ENCODE measurements at places on chromosomes 2 and 18.

GRCh38 chr2:69118609-69119008 is 105.6 kb downstream of the ANTXR1 start:
- DNase-seq: no peak

DNA sequence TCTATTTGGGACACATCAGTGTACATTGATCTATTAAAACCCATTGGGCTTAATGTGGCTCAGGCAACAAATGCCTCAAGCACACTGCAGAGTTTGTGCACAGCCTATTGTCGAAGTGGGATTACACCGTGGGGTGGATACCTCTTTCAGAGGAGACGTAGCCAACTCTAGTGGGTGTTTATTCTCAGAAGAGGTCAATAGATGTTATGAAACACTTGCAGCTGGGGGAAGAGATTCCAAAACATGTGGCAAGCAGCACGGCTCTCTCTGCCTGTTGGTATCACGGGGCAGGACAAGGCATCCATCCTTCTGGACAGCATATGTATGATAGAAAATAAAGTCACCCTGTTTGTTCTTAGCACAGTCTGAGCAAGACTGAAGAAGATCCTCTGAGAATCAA is 121.4 kb upstream of the COPS8 start:
- DNase-seq: no peak

- no peak for DNase-seq
These were observed 63.7 kb upstream of the DNAJC10 start for GRCh38 chr2:182652326-182652725.

GRCh38 chr2:11465485-11466306 is at the start of gene E2F6:
TSS of gene E2F6 (minus strand) at chr2:11466161. CDS start at chr2:11465879, 282 bp downstream.
- DNase-seq: peak; percentile 75

GRCh38 chr2:231715988-231716616 is 7.8 kb downstream of the PTMA start:
- no peak for DNase-seq

DNA sequence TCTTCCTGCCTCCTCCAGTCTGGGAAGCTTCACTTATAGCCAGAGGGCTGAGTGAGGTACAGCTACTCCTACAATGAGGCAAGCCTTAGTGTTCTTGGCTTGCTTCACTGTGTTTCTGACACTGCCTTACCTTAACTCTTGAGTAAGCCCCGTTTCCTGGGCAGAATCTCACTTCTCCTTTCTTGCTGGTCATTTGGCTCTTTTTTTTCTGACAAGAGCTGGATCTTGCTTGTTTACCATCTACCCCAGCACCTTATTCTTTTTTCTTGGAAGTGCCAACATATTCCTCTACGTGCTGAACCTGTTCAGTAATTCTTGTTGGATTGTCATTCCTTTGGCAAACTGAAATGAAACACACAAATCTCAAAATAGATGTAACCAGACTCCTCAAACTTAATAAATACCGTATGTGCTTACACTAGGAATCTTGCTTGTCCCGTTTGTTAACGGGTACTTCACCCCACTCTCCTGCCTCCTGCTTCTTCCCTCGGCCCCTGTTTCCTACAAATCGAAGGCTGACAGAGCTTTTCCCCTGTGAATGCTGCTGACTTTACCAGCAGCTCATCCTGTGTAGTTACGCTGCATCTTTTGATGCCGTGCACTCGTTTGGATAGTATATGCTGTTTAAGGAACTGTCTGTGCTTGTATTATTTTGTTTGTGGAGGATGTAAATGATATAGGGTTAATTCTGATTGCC is 132.2 kb downstream of the FMNL2 start:
- no peak for DNase-seq

DNA sequence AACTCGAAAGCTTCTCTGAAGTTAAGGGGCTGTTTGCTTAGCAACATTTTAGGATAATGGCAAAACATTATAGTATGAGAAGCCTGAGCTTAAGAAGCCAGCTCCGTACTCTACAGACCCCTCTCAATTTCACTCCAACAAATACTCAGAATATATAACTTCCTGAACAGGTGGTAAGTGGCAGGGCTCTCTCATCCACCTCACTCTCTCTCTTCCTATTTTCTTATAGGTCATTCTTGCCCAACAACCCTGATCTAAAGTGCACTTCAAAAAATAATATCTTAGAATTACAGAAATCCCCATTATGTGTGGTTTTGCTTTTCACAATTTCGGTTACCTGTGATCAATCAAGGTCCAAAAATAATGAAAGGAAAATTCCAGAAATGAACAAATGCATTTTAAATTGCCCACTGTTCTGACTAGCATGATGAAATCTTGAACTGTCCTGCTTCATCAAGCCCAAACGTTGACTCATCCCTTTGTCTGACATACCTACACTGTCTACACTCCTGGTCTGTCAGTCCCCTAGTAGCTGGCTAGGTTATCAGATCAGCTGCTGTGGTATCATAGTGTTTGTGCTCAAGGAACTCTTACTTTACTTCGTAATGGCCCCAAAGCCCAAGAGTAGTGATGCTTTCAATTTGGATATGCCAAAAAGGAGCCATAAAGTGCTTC is 122.8 kb upstream of the COL5A2 start:
- no peak for DNase-seq

GRCh38 chr2:30511122-30512083 is 64.4 kb downstream of the LCLAT1 start:
- no peak for DNase-seq

DNA sequence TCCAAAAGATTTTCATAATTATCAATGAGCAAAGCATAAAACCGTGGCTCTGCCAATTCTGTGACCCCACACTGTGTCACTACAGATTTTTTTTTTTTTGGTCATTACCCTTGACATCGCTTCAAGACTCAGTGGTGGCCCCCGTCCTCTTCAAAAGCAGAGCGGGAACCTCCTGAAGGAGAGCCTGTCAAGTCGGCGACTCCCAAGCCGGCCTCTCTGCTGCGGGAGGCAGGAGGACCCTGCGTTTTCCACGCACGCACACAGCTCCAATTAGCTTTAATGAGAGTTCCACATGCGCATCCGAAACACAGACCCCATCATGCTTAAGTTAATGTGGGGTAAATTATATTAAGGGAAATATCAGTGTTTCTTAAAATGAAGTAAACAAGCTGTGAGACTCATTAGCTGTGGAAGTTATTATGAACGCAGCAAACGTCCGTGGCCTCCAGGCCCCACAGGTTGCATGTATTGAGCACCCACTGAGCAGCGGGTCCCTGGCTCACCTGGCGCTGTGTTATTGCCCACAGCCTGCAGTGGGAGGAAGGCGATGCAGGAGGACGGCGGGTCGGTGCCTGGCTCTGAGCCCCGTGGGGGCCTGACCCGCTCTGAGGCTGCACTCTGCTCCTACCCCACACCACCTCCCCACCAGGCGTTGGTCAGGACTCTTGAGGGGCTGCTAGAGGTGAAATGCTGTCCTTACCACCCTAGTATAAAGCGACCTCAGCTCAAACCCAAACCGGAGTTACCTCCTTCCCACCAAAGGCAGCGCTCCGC is 181.0 kb upstream of the SALL3 start:
- DNase-seq: no peak

DNA sequence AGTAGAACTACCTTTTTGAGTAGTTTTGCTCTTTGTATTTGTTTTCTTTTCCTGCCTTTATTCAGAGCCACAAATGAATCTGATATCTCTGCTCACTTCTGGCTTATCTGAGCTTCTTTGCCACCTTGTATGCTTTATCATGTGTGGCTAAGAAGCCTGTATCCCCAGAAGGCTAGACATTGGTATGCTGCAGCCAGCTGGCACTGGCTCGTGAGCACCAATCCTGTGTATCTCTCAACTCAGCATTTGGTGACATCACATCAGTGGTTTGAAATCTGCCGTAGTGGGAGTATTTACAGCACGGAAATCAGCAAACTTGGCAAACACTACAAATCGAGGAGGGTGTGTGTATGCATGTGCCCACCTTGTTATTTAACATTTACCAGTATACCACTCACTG is 183.7 kb upstream of the LHCGR start:
- DNase-seq: no peak

- DNase-seq: no peak
These were observed 340.3 kb downstream of the PLCL1 start for GRCh38 chr2:198144660-198145059.

DNA sequence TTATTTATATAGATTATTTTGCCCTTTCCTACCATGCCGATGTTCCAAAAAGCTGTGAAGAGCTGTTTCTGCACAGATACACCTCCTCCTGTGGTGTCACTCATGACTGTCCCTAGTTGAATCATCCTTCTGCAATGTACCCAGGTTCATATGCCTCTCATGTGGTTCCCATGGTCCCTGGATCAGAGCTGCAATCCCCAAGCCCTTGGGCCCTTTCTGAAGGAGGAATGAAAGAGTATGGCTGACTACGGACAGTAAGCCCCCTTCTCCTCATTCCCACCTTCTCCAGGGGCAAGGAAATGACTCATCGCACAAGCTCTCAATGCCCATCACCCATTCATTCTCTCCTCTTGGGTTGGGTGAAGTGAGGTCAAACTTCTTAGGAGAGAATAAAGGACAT is 63.9 kb upstream of the ACVR1 start:
- no peak for DNase-seq

DNA sequence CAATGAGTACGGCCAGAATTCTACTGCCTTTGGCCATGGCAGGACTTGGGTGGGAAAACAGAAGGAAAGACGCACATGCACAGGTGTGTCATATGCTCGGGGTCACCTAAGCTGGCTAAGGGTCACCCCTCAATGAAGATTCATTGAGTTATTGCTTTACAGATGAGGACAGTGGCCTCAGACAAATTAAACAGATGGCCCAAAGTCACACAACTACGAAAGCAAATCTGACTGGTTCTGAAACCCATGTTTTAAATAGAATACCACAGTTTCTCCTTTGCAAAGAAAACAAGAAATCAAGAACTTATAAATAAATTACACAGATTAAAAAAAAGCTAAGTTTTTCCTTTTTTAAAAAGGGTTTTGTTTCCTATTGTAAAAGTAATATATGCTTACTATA is 70.5 kb downstream of the ID2 start:
- DNase-seq: no peak

DNA sequence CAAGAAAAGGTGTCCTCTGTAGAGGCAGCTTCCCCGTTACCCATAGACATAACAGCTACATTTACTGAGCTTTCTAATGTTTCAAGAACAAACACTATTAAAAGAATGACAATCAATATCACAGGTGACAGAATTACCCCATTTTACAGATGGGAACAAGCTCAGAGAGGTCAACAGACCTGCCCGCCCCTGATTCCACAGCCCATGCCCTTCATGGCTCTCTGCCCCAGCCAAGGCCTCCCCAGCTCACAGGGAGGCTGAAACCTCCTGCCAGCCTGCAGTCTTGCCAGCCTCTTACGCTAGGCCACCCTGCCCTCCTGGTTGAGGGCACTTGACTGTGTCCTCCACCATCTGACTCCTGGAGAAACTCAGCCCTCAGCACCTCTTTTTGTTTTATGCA is 19.1 kb upstream of the SLC35F6 start:
- DNase-seq: no peak

- no peak for DNase-seq
These were observed 137.5 kb downstream of the PTGR3 start for GRCh38 chr18:75071484-75071785.

- DNase-seq: no peak
These were observed 56.1 kb downstream of the ASAP2 start for GRCh38 chr2:9262671-9263171.

- no peak for DNase-seq
These were observed 40.3 kb upstream of the MGAT4A start for GRCh38 chr2:98771264-98771663.

DNA sequence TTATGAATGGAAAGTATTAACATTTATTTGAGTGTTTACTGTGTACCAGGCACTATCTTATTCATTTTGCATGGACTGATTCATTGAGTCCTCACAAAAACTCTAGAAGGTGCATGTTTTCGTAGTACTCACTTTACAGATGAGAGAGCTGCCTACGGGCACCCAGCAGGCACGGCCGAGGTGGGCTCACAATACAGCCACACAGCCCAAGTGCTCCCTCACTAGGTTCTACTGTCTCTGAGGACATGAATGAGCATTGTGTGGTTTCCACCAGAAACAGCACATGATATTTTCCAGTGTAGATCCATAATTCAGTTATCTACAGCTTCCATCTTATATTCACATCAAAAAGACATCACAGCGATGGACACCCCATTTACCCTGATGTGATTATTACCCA is 101.4 kb downstream of the FTCDNL1 start:
- no peak for DNase-seq

GRCh38 chr18:59881728-59882656 is 17.8 kb upstream of the PMAIP1 start:
- no peak for DNase-seq

GRCh38 chr18:28777756-28778155 is 600.8 kb upstream of the CDH2 start:
- DNase-seq: no peak

DNA sequence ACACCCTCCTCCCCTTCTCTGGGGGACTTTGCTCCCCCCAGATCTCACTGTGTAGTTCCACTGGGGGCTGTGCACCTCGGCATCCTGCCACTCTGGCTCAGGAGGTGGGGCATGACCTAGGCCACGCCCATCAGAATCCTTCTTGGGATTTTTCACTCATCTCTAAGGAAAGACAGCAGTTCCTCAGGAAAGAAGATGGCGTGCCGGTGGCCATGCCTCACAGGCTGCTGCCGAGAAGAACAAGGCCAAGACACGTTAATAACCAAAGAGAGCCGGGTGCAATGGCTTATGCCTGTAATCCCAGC is 3.2 kb downstream of the NMUR1 start:
- no peak for DNase-seq

GRCh38 chr18:74411475-74411874 is 45.6 kb downstream of the DIPK1C start:
- DNase-seq: no peak

DNA sequence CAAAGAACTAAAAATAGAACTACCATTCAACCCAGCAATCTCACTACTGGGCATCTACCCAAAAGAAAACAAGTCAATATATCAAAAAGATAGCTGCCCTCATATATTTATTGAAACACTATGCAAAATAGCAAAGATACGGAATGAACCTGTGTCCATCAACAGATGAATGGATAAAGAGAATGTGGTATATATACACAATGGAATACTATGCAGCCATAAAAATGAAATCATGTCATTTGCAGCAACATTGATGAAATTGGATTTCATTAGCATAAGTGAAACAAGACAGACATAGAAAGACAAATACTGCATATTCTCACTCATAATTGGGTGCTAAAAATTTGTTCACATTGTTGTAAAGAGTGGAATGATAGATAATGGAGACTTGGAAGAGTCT is 16.2 kb upstream of the LDAH start:
- DNase-seq: no peak

- DNase-seq: no peak
These were observed 246.0 kb downstream of the PARD3B start for GRCh38 chr2:204791230-204791629.

Measured in left renal cortex interstitium (tissue), 4 donors.